Immature natural killer cell (primary cell): ENCODE measurements at places on chromosomes 12 and 14. TPM values are rescaled to one million over a fixed set of nuclear protein-coding genes. Genes with fewer than 3 reads are reported as not detected.

The CYP27B1 gene
- polyA plus RNA-seq: not detected

The VWF gene
- polyA plus RNA-seq: 0.10 TPM

The RD3L gene
- polyA plus RNA-seq: not detected

The CLSTN3 gene
- polyA plus RNA-seq: 7.6 TPM

The FAM181A gene
- not detected for polyA plus RNA-seq

The OTOGL gene
- not detected for polyA plus RNA-seq

The ZFHX2 gene
- polyA plus RNA-seq: not detected

The USP5 gene
- 54.0 TPM for polyA plus RNA-seq

The IFNG gene
- polyA plus RNA-seq: 15.7 TPM

The KITLG gene
- polyA plus RNA-seq: not detected
